ENCODE measurements at places on chromosomes 13 and 19.

GRCh38 chr19:41325947-41326706 lies 16.2 kb downstream of the CCDC97 start:
- DNase-seq: no peak

- no peak for DNase-seq
These were observed 23.4 kb upstream of the TCF3 start for GRCh38 chr19:1675633-1676350.

DNA sequence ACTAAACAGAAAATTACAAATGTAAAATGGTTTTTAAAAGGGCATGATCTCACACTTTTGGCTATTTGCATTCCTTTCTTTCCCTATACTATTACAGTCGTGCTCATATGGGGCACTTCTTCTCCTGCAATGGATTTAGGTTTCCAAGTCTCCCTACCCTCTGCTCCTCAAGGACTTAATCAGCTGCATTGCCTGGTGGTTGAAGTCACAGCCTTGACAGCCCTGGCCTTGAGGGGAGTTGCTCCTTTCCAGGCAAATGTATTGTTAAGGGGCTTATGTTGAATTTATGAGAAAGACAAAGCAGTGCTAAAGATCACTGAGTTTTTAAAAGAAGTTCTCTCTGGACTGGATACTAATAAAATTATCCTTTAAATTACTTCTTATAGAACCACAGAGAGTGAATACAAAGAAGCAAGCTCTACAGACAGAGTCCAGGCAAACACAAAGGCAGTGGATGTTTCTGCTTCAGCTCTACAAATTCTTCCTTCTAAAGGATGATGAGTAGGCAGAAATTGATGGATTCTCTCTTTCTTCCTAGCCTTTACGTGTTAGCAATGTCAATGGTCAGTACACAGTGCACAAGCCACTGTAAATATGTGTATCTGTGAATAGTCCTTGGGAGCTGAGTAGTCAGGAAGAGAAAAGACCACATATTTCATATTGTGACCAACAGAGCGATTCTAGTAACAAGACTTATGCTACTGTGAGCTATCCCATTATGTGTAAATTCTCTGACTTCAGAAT lies 390.9 kb downstream of the TBC1D4 start:
- DNase-seq: no peak

- no peak for DNase-seq
These were observed 65.5 kb downstream of the ERCC5 start for GRCh38 chr13:102911336-102911735.

DNA sequence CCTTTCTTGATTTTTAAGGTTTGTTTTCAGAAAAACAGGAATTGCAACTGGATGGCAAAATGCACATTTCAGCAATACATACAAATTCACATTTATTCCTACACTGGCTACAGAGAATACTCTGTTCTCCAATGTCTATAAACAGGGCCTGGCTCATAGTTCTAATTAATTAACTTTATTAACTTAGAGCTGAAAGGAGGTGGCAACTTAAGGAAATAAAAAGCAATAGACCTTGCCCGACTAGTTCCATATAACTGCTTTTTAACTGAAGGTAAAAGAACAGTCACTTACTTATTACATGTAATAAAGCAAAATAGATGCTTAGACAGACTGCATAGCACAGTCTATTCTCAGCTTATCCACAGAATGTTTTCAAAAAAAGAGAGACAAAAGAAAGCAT lies 498.5 kb downstream of the DIAPH3 start:
- no peak for DNase-seq

DNA sequence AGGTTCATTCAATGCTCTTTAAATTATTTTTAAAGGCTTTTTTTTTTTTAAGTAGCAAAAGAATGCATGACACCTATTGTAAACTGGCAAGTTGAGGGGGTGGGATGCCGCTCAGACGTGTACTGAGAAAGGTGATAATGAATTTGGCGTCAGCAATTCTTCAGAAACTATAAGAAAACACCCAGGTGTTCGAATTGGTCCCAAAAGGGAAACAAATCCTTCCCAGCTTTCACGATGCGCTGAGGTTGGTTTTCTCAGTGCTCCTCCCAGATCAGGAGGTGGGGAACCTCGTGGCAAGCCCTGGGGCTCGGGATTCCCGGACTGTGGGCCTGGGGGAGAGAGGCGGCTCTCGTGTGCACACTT lies 543 bp upstream of the FAM124A start:
- DNase-seq: no peak

DNA sequence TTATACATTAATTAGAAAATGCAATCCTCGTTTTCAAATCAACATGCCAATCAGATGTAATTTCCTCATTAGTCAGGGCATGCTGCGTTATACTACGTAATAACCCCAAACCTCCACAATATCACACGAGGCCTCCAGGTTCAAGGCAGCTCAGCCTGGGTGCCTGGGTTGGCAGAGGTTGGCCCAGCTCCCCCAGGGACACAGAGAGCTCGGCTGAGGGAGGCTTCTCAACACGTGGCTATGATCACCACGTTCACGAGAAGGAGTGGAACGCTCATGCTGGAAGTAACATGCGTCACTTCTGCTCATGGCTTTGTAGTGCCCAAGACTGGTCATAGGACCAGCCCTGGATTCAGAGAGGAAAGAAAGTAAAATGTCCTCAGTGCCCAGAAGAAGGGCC lies 144.9 kb upstream of the SOX1 start:
- DNase-seq: no peak

DNA sequence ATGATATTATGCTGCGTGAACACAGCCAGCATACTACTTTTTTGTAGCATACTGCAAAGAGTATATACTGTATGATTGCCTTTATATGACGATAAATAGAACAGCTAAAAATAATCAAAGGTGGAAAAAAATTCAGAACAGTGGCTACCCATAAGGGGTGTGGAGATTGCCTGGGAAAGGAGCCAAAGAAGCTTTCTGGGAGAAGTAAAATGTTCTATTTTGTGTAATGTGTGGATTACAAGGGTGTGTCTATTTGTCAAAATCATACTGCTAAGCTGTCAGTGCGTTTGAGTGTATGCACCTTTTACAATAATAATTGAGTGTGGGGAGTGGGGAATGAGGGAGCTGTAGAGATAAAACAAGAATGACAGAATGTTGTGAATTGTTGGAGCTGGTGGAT lies 45.2 kb upstream of the MTIF3 start:
- no peak for DNase-seq

- no peak for DNase-seq
These were observed 1.1 kb upstream of the ZNF546 start for GRCh38 chr19:39995794-39996193.

DNA sequence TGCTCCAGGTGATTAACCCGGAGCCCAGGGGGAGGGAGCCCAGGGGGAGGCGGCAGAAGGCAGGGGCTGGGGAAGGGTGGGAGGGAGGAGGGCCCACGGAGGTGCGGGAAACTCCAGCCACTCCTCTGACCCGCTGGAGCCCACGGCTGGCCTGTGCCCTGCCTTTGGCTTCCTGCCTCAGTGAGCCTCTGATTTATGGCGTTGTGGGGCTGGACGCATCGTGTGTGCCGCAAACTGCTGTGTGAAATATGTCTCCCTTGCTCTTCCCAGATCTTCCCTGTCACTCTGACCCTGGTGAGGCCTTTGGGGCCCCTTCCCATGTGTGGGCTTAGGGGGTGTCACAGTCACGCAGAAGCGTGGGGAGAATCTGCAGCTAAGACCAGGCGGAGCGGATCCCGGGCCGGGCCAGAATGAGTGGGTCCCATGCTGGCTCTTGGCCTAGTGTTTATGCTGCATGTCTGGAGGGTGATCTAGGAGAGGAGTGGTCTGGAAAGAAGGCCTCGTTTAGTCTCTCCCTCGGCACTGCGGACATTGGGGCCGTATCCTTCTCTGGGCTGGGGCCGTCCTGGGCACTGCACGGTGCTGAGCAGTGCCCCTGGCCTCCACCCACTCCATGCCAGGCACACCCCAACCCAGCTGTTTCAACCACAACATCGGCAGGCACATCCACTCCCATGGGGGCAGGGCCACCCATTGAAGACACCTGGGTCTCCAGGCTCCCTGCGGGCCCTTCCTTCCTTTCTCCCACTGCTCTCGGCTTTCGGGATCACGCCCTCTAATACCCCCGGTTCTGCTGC lies 123.0 kb downstream of the KDM4B start:
- DNase-seq: no peak

GRCh38 chr19:50719566-50719965 lies at the start of gene SHANK1:
Gene SHANK1, minus strand, starts transcription at chr19:50719802. Its CDS starts 2,883 bp downstream, at chr19:50716919.
- DNase-seq: no peak

DNA sequence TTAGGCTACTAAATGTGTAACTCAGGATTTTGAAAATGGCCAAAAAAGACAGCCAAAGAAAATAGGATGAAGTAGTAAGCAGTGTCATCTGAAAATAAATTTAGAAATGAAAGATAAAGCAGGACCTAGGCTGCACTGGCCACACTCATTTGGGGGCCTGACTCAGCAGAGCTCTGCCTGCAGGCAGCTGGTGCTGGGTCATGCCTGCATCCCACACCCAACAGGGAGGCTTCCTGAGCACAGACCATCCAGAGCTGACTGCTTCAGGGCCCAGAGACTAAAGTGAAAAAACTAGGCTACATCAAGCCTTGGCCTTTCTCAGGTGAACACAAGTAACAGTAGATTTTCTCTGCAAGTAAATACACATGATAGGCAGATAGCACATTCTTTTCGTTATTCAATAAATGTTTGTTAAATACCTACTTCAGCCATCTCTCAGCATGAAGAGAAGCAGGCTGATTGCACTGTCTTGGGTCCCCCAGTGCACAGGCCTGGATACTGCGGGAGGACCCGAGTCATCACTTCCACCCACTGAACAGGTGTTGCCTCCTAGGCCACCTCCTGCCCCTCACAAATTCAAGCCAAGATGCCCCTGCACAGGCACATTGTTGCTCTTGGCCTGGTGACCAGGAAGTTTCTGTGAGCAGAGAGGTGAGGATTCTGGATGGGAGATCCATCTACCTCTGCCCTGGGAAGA lies 284.0 kb downstream of the OXGR1 start:
- no peak for DNase-seq

DNA sequence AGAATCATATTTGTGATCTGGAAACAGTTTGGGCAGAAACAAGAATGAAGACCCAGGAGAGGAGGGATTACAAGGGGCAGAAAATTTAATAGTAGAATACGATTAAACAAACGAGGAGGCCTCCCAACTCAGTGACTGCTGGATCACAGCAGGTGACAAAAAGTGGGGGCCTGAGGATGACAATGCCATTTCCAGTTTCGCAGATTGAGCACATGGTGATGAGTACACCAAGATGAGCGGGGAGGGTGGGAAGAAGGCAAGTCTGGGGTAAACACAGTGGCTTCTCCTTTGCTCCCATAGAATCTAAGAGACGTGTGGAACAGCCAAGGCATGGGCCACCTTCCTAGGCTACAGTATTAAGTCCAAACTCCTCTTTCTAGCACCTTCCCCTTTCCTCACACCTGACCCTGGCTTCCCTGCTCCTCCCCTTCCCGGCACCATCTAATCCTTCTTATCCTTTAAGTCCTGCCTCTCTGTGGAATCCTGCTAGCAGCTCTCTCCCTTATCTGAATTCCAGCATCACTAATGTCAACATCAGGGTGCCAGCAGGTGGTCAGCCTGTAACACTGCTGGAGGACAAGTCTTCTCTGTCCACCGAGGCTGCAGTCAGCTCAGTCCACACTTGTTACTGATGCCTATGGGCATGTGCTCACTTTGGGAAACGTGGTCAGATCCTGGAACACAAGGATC lies 13.5 kb downstream of the ATP7B start:
- DNase-seq: no peak

GRCh38 chr19:15126131-15126910 lies 19.1 kb downstream of the SYDE1 start:
- no peak for DNase-seq

GRCh38 chr13:113499936-113500335 lies 9.4 kb upstream of the DCUN1D2 start:
- DNase-seq: no peak

DNA sequence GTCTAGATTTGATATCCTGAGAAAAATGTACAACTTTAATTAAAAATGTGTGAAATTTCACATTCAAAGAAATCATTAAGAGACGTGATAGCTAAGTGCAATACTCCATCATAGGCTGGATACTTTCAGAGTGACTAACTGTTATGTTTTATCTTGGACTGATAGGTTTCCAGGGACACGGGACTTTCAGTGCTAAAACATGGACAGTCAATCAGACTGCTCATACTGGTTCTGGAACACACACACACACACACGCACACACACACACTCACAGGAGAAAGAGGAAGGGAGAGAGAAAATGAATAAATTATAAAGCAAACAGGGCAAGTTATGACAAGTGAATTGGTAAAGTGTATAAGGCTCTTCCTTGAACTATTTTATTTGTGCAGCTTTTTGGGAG lies 955.9 kb downstream of the SLITRK5 start:
- DNase-seq: no peak

DNA sequence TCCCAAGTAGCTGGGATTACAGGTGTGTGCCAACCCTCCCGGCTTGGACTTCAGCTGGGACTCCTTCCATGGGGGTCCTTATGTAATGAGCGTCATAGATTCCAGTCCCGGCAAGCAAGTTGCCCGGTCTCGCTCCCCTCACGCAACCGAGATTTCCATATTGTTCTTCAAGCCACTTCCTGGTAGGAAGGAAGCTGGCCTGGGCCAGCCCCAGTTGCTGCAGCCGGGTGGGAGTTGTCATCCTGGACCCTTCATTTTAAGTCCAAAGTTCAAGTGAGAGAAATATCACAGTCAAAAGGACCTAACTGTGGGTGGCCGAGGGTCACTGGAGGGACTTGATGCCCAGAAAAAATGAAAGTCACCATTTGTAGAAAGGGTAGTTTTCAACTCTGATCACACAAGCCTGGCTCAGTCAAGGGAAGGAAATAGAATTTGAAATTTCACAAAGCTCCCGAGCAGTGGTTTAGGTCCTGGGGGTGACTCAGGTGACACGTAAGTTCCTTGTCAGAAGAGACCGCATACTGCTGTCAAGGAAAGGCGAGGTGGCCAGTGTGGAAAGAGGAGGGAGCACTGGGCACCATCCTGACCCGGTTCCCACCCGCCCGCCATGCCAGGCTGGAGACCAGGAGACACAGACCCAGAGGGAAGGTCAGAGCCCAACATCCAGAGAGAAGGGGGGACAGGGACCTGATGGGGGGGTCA lies 5.3 kb downstream of the FGF21 start:
- no peak for DNase-seq

DNA sequence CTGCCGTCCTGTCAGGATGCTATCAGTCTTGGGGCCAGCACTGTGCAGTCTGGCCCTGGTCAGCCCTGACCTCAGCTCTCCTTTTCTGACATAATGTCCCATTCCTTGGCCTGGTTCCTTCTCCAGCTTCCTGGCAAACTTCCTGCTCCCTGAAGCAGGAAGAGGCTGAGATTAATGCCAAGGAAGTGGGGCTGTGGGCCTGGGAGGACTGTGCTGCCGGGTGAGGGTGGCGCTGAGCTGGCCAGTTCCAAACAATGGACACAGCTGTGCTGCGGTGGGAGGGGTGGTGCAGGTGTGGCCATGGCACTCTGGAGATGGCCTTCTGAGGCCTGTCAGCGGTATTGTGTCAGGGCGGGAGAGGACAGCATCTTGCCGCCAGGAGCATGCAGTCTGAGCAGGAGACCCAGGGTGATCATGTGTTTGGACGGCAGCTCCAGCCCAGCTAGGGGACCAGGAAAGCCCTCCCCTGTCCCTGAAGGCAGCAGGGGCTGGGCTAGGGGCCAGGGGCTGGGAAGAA lies 30.9 kb downstream of the TUBA3C start:
- DNase-seq: no peak

- DNase-seq: no peak
These were observed 3.6 kb downstream of the LRRC25 start for GRCh38 chr19:18393836-18394235.
